ENCODE measurements at places on chromosomes 7 and 10. TPM values are rescaled to one million over a fixed set of nuclear protein-coding genes. Genes with fewer than 3 reads are reported as not detected.

DNA sequence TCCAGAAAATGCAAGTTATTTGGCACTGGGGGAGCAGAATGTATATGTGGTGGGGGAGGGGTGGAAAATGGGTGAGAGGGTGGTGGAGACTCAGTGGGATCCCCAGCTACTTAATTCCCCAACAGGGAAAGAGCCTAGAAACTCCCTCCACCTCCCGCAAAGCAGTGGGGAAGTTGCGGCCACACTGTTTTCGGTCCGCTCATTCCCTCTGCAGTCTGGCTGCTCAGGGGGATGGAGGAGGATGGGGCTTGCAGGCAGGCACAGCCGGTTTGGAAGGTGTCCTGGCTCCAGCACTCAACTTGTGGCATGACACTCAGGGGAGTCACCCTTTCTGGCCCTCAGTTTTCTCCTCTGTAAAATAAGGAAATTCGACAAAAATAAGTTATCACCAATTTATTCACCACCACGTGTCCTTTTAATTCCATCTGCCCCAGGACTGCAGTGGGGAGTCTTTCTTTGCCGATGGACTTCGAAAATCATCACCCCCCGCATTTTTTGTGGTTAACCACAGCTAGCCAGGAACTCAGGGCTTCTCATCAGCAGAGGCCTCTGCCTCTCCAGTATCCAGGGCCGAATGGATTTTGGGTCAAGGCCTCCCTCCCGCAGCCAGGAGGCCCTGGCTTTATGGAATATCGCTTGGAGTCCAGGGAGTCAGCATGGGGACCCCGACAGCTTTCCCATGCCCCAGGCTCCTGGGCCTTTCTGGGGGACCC is 1.6 kb upstream of the HTRA1 start:
- peak; percentile 81 for DNase-seq

DNA sequence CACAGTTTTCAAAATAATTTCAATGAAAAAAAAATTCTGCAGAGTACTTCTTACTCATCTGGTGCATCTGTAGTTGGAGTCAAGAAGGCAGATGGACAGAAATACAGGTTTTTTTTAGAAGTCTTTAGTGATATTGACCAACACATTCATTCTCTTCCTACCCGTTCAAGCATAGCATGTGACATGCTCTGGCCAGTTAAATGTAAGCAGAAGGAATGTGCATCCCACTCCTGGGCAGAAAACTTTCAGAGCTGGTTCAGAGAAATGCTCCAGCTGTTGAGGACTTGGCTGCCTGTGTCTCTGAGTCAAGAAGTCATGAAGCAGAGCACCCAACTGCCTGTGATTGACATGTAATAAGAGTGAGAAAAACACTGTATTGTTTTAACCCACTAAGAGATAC is 665.3 kb upstream of the IGFBP3 start:
- no peak for DNase-seq

- DNase-seq: no peak
Observed at GRCh38 chr7:37504801-37505200, 56.1 kb upstream of the ELMO1 start.

The MYL7 gene
- total RNA-seq: not detected

DNA sequence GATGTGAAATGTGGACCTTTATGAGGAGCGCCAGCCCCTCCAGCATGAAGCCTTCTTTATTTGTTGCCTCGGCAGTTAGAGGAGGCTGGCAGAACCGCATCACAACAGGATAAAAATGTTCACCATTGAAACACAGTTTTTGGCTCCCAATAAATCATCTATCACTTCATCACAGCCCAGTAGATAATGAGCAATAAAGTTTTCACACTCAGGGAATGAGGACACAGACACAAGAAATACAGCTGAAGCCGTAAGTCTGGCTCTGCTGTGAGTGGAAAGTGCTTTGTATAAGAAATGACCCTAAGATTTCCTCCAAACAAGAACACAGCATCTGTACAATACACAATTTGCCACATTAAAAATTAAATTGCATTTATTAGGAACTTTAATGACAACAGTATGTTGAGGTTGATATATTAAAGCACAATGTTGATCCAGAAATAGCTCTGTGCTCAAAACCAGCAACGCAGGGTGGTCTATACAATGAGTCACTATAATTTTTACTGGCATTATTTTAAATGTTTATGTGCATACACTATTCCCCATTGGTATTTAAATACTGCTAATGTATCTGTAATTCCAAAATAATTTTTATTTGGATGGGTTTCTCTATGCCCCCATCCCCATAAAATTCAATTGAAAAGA is 301.8 kb upstream of the MGMT start:
- DNase-seq: no peak

DNA sequence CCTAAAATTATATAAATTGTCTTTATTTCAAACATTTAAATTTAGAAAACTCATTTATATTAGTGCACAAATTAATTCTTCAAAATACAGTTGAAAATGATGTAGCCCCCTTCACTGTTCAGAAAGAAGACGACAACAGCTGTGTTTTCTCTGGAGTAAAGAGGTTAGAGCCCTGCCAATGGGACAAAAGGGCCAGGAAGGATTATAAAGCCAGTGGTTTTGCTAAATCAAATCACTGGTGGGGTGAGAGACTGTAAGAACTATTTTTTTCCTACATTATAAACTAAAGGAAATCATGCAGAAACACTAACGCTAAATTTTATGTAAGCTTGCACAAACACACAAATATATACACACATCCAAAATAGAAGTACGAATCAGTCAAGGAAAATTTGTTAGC is 386.6 kb downstream of the PARD3 start:
- no peak for DNase-seq

GRCh38 chr7:151825721-151826120 is 51.2 kb downstream of the PRKAG2 start:
- no peak for DNase-seq

The SLC16A9 gene
- total RNA-seq: under 0.01 TPM

The TWIST1 gene
- total RNA-seq: 19.3 TPM

- no peak for DNase-seq
Observed at GRCh38 chr7:12620371-12620770, 49.9 kb downstream of the SCIN start.

DNA sequence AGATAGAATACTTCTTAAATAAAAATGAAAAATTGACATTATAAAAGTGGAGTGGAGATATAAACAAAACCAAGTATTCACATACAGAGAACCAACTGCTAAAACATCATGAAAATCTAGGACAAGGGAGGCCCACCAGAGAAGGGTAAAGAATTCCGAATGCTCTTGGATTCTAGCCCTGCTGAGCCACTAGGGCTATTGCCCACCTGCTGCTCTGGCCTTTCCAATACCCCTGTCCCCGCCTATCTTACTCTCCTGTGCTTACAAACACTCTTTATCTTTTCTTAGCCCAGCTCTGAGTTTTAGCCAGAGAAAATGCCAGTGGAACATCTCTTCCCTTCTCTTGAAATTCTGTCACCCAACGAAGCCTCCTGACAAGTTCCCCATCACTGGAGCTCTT is 100.3 kb downstream of the MACC1 start:
- no peak for DNase-seq

- DNase-seq: no peak
Observed at GRCh38 chr7:25726781-25727311, 425.2 kb upstream of the NFE2L3 start.
